ENCODE measurements at places on chromosomes 5 and 9. TPM values are rescaled to one million over a fixed set of nuclear protein-coding genes. Genes with fewer than 3 reads are reported as not detected.

FCN2 gene
- not detected for total RNA-seq

ARL10 gene
- total RNA-seq = 37.2 TPM

- H3K27ac ChIP-seq = no peak overlapping the region
- H3K4me3 ChIP-seq = no peak overlapping the region
- no peak for DNase-seq
- no peaks in the 10 kb centered on the region for H3K4me1 ChIP-seq
- H3K27me3 ChIP-seq = no peaks in the 10 kb centered on the region
Observed at GRCh38 chr9:91185193-91185886, 176.4 kb downstream of the AUH start.

- H3K27ac ChIP-seq = no peak overlapping the region
- no peaks in the 10 kb centered on the region for H3K36me3 ChIP-seq
- no peak overlapping the region for H3K4me3 ChIP-seq
- DNase-seq = no peak
- H3K4me1 ChIP-seq = peaks cover 25% of the 10 kb centered on the region
Observed at GRCh38 chr9:2963307-2963706, 119.4 kb upstream of the PUM3 start.

GRCh38 chr9:4195285-4195684 is 104.6 kb downstream of the GLIS3 start:
- no peaks in the 10 kb centered on the region for H3K4me1 ChIP-seq
- H3K27ac ChIP-seq = no peak overlapping the region
- H3K27me3 ChIP-seq = no peaks in the 10 kb centered on the region
- peaks cover 33% of the 10 kb centered on the region for H3K36me3 ChIP-seq

GRCh38 chr5:43007246-43007910 is 32.7 kb downstream of the ANXA2R start:
- no peaks in the 10 kb centered on the region for H3K36me3 ChIP-seq
- peaks cover 68% of the 10 kb centered on the region for H3K27me3 ChIP-seq
- peak; percentile 72 for DNase-seq
- peak overlapping the region; percentile 96 for H3K27ac ChIP-seq
- H3K4me3 ChIP-seq = peak overlapping the region; percentile 95
- peaks cover 27% of the 10 kb centered on the region for H3K4me1 ChIP-seq

DNA sequence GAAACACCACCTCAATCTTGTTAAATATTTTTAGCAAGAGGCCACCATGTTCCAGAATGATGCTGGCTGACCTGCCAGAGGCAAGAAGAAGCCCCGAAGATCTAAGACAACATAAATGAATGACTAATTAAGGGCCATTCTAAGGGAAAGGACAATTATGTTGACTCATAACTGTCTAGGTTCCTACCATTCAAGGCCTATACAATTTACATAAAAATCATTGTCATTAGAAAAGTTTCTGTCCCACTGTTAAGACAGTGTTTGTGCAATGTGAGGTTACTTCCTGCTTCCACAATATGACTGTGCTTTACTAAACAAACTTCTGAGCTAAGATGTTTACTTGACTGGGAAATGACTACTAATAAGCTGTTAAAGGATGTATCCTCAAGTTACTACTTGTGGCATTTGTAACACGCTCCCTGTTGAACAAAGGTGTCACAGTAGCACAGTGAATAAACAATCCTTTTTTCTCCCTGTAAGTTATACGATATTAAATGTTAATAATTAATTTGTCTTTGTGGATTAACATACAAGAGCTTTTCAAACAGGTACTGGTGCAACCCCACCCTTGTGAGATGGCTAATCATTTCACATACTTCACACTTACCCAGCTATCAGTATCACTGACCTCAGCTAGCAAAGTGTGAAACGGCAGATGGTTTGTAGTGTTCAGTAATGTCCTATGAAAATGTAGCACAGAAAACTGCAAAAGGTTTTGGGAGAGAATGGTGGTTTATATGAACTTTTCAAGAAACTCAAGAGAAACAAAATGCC is 195.8 kb downstream of the EFNA5 start:
- H3K4me3 ChIP-seq = no peak overlapping the region
- H3K27ac ChIP-seq = no peak overlapping the region
- H3K36me3 ChIP-seq = peaks cover 2% of the 10 kb centered on the region

DNA sequence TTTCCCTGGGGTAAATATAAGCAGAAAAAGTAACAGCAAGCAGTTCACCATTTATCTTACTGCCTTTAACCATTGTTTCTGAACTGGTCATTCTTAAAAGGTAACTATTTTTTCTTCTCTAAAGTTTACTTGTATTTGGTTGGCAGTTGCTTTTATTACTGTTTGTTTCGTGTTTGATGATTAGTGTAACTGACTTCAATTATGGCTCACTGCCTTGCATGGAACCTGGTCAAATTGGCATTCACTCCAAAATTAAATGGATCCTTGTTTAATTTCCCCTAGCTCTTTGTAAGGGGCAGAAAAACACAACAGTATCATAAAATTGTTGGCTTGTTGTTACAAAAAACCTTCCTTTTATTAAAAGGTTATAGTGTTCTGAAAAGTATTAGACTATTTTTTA is 1723.9 kb upstream of the CDH6 start:
- DNase-seq = no peak
- no peaks in the 10 kb centered on the region for H3K4me1 ChIP-seq
- H3K4me3 ChIP-seq = no peak overlapping the region
- no peaks in the 10 kb centered on the region for H3K27me3 ChIP-seq
- no peak overlapping the region for H3K27ac ChIP-seq

DNA sequence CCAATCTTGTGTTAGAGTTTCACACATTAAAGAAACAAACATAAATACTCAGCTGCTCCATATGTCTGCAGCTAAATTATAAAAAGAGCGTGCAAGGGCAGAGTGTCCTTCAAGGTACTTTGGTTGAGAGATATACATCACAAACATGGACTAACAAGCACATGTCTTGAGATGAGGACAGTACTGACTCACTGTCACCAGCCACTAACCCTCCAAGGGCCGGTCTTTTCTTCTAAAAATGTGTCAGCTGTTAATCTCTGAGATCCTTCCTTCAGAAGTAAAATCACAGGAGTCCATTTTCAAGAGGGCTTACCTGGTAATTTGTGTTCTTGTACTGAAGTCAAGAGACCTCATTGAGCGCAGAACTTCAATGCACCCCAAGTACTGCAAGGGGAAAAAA is 66.4 kb downstream of the SHC3 start:
- no peak for DNase-seq
- H3K27ac ChIP-seq = no peak overlapping the region
- H3K27me3 ChIP-seq = no peaks in the 10 kb centered on the region
- H3K4me3 ChIP-seq = no peak overlapping the region
- H3K4me1 ChIP-seq = no peaks in the 10 kb centered on the region

GRCh38 chr9:126395439-126396212 is 69.0 kb downstream of the MVB12B start:
- H3K4me1 ChIP-seq = peaks cover 17% of the 10 kb centered on the region
- no peak for DNase-seq
- no peak overlapping the region for H3K4me3 ChIP-seq
- no peaks in the 10 kb centered on the region for H3K27me3 ChIP-seq

- no peak overlapping the region for H3K27ac ChIP-seq
- H3K36me3 ChIP-seq = no peaks in the 10 kb centered on the region
- DNase-seq = no peak
- H3K4me1 ChIP-seq = peaks cover 4% of the 10 kb centered on the region
Observed at GRCh38 chr5:87574106-87574505, 161.4 kb upstream of the CCNH start.

- H3K36me3 ChIP-seq = no peaks in the 10 kb centered on the region
- H3K27ac ChIP-seq = no peak overlapping the region
- peaks cover 34% of the 10 kb centered on the region for H3K27me3 ChIP-seq
Observed at GRCh38 chr9:117400171-117400570, 14.7 kb downstream of the ASTN2 start.

GRCh38 chr5:173835131-173835530 is 53.0 kb upstream of the CPEB4 start:
- H3K36me3 ChIP-seq = no peaks in the 10 kb centered on the region
- no peaks in the 10 kb centered on the region for H3K27me3 ChIP-seq
- H3K27ac ChIP-seq = no peak overlapping the region

DNA sequence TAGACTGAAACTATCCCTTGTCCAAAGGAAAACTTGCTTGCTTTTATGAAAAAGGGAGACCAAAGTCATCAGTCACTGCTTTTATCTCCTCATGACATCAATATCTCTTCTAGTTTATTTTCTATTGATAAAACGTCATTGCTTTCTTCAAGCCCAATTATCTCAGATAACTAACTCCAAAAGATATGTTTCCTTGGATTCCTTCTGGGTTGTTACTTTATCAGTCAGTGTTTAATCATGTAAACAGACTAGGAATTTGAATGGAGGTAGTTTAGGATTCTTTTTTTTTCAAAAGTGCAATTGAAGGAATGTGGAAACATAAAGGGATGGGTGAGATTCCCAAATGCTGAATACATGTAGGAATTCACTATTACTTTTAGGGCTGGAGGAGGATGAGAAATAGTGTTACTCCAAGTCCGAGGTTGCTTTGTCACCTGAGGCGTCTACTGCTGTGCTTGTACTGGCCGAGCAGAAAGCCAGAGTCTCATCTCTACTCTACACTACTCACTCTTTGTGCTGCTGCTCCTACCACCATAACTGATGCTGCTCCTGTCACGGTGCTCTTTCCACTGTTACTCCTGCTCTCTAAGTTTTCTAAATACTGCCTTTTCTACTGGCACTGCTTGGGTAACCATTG is 1697.1 kb upstream of the NUDT12 start:
- no peaks in the 10 kb centered on the region for H3K27me3 ChIP-seq
- H3K4me1 ChIP-seq = no peaks in the 10 kb centered on the region
- H3K27ac ChIP-seq = no peak overlapping the region
- H3K36me3 ChIP-seq = no peaks in the 10 kb centered on the region
- no peak overlapping the region for H3K4me3 ChIP-seq

DNA sequence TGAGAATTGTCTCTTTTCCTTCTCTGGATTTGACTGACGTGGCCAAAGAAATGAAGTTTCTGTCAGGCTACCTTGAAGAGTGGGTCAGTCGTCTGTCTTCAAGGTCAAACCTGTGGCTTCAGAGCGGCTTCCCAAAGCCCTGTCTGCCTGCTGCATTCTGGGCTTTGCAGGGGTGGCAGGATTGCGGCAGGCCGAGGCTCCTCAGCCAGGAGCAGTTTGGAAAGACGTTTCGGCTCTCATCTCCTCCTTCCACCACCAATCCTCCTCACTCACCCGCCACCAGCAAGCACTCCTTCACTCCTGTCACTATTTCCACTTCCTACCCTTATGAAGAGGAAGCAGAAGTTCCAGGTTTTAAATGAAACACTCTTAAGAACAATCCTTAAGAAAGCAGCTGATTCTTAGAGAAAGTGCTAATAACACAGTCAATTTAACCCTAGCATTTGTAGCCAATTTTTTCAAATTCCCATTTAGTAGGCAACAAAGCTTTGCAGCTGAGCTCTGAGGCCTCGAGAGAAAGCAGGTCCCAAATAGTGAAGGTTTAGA is 351.7 kb downstream of the ZNF608 start:
- peak overlapping the region; percentile 71 for H3K4me3 ChIP-seq
- no peak for DNase-seq
- peaks cover 64% of the 10 kb centered on the region for H3K4me1 ChIP-seq
- no peaks in the 10 kb centered on the region for H3K27me3 ChIP-seq

- H3K27ac ChIP-seq = no peak overlapping the region
- no peak overlapping the region for H3K4me3 ChIP-seq
- DNase-seq = no peak
- H3K4me1 ChIP-seq = peaks cover 21% of the 10 kb centered on the region
Observed at GRCh38 chr9:72935595-72935994, 17.3 kb downstream of the ALDH1A1 start.

GRCh38 chr5:168790671-168791250 is 211.6 kb upstream of the PANK3 start:
- peaks cover 50% of the 10 kb centered on the region for H3K4me1 ChIP-seq
- no peak overlapping the region for H3K4me3 ChIP-seq
- H3K36me3 ChIP-seq = no peaks in the 10 kb centered on the region
- no peak overlapping the region for H3K27ac ChIP-seq

GRCh38 chr5:178206166-178207101 is 2.1 kb downstream of the HNRNPAB start:
- DNase-seq = no peak
- peak overlapping the region; percentile 48 for H3K27ac ChIP-seq
- H3K36me3 ChIP-seq = peaks cover 64% of the 10 kb centered on the region
- peaks cover 57% of the 10 kb centered on the region for H3K4me1 ChIP-seq
- peak overlapping the region; percentile 95 for H3K4me3 ChIP-seq
- peaks cover 51% of the 10 kb centered on the region for H3K27me3 ChIP-seq

Data from neural crest cell (in vitro differentiated cells).